ENCODE measurements at places on chromosomes 2 and 18.
A peak's percentile ranks its signal among the peaks of the same experiment; 100 is the strongest.

- H3K27me3 ChIP-seq, result no peaks in the 10 kb centered on the region
- no peak for DNase-seq
- H3K4me3 ChIP-seq, result no peak overlapping the region
- no peak overlapping the region for H3K27ac ChIP-seq
- H3K4me1 ChIP-seq, result peaks cover 11% of the 10 kb centered on the region
These were observed 5.5 kb downstream of the FAM210A start for GRCh38 chr18:13720847-13721246.

DNA sequence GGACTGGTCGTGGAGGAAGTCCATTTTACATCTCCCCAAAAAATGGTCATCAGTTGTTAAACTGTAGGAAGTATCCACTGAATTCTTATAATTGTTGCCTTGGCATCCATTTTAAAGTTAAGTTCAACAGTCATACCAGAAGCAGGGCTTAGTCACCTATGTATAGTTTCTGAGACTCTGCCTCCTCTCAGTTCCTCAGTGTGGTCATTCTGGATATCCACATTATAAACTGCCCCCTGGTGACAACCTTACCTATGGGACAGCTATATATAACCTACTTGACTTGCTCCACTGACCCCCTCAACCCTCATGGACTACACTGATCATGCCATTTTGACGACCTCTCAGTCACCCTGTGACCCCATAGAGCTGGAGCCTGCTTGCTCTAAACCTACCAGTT lies 617.0 kb downstream of the LRP1B start:
- no peak for DNase-seq
- no peaks in the 10 kb centered on the region for H3K4me1 ChIP-seq
- no peaks in the 10 kb centered on the region for H3K27me3 ChIP-seq
- no peak overlapping the region for H3K4me3 ChIP-seq

- H3K4me3 ChIP-seq, result no peak overlapping the region
- DNase-seq, result no peak
- no peak overlapping the region for H3K27ac ChIP-seq
- no peaks in the 10 kb centered on the region for H3K36me3 ChIP-seq
- H3K4me1 ChIP-seq, result no peaks in the 10 kb centered on the region
These were observed 316.2 kb downstream of the CDH2 start for GRCh38 chr18:27860701-27861107.

DNA sequence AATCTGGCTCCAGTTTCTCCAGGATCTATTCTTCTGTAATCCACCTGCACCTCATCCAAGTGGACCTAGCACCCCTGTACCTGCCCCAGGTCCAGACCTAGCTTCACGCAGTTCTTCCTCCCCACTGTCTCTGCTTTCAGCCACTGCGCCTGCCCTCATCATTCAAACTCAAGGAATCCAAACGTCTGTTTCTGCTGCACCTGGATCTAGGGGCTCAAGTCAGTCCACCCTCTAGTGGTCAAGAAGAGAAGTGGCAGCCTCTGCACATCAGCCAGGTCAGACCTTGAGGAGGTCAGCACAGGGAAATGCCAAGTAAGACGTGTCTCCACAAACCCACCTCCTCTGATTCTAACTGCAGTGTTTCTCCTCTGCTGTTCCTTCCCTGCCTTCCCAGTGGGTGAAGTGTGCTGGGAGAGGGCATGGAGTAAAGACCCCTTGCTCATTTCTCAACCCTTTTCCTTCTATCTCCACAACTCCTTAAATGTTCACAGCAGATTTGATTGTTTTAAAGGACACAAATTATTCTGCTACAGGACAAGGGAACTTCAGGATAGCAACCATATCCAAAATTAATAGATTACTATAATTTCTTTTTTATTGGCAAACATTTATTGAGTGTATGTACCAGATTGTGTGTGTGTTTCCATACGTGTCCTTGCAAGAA lies 8.6 kb upstream of the RNF152 start:
- no peak overlapping the region for H3K4me3 ChIP-seq
- H3K36me3 ChIP-seq, result no peaks in the 10 kb centered on the region
- no peaks in the 10 kb centered on the region for H3K4me1 ChIP-seq
- H3K27me3 ChIP-seq, result no peaks in the 10 kb centered on the region
- peak; percentile 35 for DNase-seq

DNA sequence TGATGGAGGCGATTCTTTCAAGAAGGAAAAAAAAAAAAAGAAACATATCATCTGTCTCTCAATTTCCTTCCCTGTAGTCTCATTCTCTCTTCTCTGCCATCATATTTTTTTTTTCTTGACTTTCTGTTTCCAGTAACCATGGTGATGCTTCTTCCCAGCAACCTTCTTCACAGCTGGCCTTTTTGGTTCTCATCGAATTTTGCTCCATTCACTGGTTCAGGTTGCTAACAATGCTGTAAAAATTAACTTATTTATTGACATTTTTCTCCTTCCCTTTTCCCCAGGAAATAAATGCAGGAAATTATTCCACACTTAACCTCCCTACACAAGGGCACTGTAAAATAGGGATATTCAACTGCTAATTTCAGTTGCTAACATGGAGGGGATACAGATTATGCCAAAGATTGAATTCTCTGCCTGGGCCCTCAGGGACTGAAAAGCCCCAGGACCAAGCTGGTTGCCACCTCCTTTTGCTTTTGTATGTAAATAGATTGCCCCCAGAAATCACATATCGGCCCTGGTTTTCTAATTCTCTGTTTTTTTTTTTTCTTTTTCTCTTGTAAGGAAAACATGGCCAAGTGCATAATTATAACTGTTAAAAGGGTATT lies 154.7 kb downstream of the MAP2 start:
- no peaks in the 10 kb centered on the region for H3K36me3 ChIP-seq
- H3K27ac ChIP-seq, result no peak overlapping the region
- H3K4me3 ChIP-seq, result no peak overlapping the region

GRCh38 chr18:78144669-78145068 lies 834.9 kb upstream of the SALL3 start:
- DNase-seq, result no peak
- H3K4me3 ChIP-seq, result no peak overlapping the region
- H3K4me1 ChIP-seq, result no peaks in the 10 kb centered on the region
- no peaks in the 10 kb centered on the region for H3K27me3 ChIP-seq
- no peaks in the 10 kb centered on the region for H3K36me3 ChIP-seq

- no peak overlapping the region for H3K4me3 ChIP-seq
- no peaks in the 10 kb centered on the region for H3K4me1 ChIP-seq
- H3K27me3 ChIP-seq, result no peaks in the 10 kb centered on the region
These were observed 311.9 kb downstream of the TXNL1 start for GRCh38 chr18:56326336-56327072.

GRCh38 chr2:44155666-44156446 lies 12.8 kb upstream of the PPM1B start:
- no peak for DNase-seq
- no peaks in the 10 kb centered on the region for H3K27me3 ChIP-seq
- H3K27ac ChIP-seq, result no peak overlapping the region

DNA sequence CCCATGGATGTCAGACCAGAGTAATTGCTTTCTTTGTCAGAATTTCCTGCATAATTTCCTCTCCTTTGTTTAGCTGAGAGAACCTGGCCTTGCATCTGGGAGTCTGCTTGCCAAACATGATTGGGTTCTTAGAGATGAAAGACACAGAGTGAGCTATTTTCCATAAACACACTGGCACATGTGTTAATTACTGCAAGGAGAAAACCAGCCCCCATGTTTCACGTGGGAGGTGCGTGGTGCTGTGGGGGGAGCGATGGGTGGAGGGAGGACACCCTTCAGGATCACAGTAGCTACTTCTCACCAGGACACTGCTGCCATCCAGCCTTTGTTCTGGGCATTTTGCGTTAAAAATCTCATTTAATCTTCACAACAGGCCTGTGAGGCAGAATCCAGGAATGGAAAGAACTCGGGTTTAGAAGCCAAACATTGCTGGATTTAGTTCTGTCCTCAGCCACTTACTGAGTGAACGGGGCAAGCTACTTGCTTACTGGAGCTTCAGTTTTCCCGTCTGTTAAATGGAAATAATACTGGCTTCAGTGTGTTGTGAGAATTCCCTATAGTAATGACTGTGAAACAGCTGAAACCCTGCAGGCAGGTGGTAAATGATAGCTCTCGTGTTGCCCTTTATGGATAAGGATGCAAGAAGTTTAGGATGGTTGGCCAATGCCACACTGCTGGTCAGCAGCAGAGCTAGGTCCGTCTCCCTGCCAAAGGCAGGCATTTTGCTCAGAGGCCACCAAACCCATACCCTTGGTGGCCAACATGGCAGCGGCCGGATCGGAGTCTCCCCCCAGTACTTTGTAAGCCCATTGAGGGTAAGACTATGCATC lies 100.1 kb upstream of the ASAP2 start:
- no peak overlapping the region for H3K4me3 ChIP-seq
- H3K4me1 ChIP-seq, result no peaks in the 10 kb centered on the region
- H3K27ac ChIP-seq, result no peak overlapping the region
- no peaks in the 10 kb centered on the region for H3K27me3 ChIP-seq
- DNase-seq, result no peak

DNA sequence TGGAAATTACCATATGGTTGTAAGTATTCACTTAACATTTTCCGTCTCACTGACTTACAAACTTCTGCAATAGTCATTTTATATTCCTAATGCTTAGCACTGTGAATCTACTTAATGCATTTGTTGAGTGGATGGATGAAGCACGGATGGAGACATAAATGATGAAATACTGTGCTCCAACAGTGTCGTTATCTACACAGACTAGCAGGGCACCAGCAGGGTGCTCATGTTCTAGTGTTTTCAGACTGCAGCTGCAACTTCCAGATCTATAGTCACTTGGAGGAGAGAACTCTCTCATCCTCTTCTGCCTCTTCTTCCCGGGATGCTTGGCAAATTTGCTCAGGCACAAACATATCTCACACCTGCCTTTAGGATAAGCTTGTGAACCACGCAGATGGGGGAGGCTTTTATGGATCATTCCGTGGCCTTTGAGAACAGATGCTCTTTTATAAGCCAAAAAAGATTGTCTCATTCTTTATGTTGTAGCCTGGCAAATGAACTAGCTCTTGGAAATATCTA lies 797.7 kb downstream of the MBD2 start:
- no peaks in the 10 kb centered on the region for H3K4me1 ChIP-seq
- no peak overlapping the region for H3K4me3 ChIP-seq
- DNase-seq, result no peak

DNA sequence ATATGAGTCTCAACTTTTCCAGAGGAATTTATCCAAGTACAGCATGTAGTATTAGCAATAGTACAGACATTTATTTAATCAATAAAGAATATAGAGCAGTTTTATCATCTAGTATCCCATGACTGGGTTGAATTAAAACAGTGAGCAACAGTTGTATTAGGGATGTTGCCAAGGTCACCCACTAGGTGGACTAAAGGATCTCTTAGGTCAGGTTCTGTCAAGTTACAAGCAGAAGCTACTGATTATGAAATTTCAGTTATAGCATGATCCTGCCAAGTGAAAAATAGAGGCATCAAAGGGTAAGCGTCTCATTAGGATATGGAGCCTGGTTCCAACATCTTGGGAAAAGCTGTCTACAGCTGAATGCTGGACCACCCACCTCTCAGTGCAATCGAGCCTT lies 52.1 kb upstream of the LAPTM4A start:
- no peak for DNase-seq
- no peaks in the 10 kb centered on the region for H3K36me3 ChIP-seq
- no peaks in the 10 kb centered on the region for H3K27me3 ChIP-seq
- no peaks in the 10 kb centered on the region for H3K4me1 ChIP-seq
- H3K4me3 ChIP-seq, result no peak overlapping the region
- H3K27ac ChIP-seq, result no peak overlapping the region

DNA sequence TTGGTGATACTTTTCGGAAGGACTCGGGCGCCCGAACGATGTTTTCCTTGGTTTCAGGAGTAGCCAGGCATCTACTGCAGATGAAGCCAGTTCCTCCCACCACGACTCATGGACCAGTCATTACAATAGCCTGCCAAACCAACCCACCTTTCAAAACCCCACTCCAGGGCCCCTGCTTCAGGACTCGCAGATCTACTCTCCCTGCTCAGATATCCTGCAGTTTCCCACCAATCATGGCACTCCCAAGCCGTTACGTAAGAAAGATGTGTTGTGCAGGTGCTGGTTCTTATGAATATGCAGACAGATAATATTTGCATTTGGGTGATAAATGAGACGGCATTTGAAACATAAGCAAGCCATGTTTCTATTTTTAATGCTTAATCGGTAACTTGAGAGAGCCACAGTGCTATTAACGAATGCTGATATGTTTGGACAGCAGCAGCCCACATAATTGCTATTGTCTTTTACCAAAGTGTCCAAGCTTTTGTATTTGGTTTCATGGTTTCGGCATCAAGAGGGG lies 3.5 kb upstream of the CYS1 start:
- no peak for DNase-seq
- no peak overlapping the region for H3K4me3 ChIP-seq
- peaks cover 23% of the 10 kb centered on the region for H3K4me1 ChIP-seq
- H3K27me3 ChIP-seq, result peaks cover 39% of the 10 kb centered on the region
- H3K36me3 ChIP-seq, result no peaks in the 10 kb centered on the region

GRCh38 chr2:236715077-236715476 lies 145.5 kb downstream of the ACKR3 start:
- no peak overlapping the region for H3K4me3 ChIP-seq
- H3K36me3 ChIP-seq, result no peaks in the 10 kb centered on the region
- H3K27ac ChIP-seq, result no peak overlapping the region

DNA sequence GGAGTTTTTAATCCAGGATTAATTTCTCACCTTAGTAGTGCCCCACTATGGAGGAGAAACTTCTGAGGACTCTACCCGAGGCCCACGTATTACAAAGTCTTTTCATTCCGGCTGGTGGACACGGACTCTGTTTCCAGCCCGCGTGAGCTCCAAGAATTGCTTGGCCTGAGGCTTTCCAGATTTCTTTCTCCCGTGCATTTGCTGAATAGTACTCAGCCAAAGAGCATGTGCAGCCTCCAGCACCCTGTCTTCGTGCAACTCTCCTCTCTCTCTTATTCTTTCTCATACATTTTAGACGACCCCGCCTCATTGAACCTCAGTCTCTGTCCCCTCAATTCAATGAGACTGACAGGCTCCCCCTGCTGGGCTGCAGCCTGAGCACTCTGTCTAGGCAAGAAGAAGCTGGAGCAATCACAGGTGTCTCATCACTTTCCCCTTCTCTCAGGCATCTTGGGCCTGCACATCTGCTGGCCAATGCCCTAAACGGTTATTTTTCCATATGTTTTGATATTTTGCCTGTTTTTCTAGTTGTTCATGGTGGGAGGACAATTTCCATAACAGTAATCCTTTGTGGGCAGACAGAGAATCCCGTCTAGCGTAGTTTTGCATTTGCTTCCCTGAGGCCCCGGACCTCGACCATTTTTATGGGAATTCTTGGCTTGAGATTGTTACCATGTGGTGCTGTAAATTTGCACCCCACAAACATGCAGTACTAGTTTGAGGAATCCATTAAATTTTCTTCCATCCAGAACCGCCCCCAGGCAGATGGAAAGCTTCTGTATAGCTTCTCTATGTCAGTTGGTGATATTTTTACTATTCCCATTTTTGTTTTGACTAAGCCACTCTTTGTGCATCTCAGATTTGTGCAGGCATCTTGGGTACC lies 50.1 kb upstream of the LPIN2 start:
- peak; percentile 70 for DNase-seq
- peak overlapping the region; percentile 93 for H3K27ac ChIP-seq
- H3K27me3 ChIP-seq, result no peaks in the 10 kb centered on the region
- H3K4me1 ChIP-seq, result peaks cover 67% of the 10 kb centered on the region
